NK-92 treated with Interleukin-12 subunit alpha and Interleukin-12 subunit beta, amount 100 ng/mL, for 24 hours (cell line): ENCODE measurements at places on chromosomes 5 and 9.

GRCh38 chr9:104972242-104972866, 44.4 kb upstream of the ABCA1 start:
- DNase-seq: no peak

DNA sequence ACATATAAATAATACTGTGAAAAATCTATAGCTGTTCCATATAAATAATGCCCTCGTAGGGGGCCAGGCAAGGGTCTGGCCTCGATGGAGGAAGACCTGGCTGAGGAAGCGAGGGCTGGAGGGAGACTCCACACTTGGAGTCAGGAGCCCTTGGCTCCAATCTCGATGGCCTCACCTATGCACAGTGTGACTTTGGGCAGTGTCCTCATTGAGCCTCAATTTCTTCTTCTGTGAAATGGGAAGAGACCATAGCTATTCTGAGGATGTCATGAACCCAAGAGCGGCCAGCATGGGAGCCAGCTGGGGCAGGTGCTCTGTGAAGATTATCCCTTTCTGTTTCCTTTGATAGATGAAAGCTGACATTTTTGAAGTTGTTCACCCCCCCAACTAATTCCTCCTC, 24.8 kb downstream of the ANGPTL2 start:
- DNase-seq: no peak

DNA sequence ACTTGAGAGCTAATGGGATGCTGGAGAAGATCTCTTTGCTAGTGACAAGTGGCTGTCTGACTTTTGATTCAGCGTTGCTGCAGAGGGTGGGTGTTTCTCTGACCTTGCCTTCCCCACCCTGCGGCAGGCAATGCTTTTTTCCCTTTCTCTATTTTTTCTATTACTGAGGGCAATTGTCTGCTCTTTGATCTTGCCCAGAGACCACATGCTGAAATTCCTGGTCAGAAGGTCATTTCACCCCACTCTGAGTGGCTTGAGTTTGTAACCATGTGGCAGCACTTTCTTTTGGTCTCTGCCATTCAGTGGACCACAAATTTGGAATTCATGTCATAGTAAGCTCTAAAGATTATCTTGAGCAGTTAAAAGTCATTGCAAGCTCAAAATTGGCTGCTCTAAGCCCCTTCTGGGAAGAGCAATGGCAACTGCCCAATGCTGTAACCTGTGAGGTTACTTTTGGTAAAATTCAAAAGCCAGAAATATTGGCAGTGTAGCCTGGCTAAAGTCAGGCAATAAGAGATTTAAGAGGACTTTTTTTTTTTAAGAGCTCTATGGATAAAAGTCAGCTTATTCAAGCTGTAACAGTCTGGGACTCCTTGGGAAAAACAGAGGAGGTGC, 30.4 kb upstream of the MTMR12 start:
- no peak for DNase-seq

GRCh38 chr5:161676103-161676502, 9.4 kb upstream of the GABRA6 start:
- no peak for DNase-seq

GRCh38 chr5:123505633-123506032, 6.3 kb upstream of the CSNK1G3 start:
- no peak for DNase-seq

DNA sequence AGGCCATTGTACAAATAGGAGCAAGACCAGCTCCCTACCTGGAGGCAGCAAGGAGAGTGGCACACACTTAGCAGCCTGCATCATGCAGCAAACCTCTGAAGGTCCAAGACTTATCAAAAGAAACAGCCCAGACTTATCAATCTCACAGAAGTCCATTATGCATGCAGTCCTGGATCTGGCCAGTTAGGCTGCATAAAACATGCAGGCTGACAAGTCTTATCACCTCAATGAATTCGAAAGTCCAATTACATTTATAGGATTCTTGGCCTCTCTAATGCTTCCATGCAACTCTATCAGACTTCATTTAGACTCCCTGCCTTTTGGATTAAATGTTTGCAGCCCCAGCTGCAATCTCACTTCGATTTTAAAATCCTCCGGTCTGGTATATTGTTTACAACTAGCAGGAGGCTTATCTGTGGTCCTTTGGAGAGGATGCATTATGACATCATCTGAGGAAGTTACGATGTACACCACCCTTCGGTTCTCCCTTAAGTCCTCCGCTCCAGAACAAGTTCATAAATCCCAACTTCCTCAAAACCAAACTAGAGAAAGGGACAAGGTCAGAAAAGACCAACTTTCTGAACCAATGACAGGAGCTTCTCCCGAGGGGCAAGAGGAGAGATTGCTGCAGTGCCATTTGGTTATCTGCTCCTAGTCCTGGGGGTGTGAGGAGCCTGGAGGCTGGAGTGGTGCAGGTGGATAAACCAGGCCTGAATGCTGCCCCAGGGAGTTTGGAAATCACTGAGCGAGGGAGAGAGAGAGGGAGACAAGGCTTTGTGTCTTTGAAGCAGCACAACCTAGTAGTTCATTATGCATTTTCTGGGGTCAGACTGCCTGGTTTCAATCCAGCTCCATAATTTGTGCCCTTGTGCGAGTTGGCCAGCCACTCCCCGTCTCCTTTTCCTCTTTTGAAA, 313.9 kb downstream of the TLE1 start:
- DNase-seq: no peak

GRCh38 chr9:130694205-130694604, 625 bp downstream of the EXOSC2 start:
- DNase-seq: no peak

- no peak for DNase-seq
Observed at GRCh38 chr9:91816356-91816755, 133.7 kb downstream of the ROR2 start.

GRCh38 chr9:120396418-120396817, 183.5 kb downstream of the CDK5RAP2 start:
- no peak for DNase-seq

GRCh38 chr5:13552361-13552760, 392.1 kb downstream of the DNAH5 start:
- no peak for DNase-seq
